ENCODE measurements at places on chromosomes 13 and 19.
A peak's percentile ranks its signal among the peaks of the same experiment; 100 is the strongest.

DNA sequence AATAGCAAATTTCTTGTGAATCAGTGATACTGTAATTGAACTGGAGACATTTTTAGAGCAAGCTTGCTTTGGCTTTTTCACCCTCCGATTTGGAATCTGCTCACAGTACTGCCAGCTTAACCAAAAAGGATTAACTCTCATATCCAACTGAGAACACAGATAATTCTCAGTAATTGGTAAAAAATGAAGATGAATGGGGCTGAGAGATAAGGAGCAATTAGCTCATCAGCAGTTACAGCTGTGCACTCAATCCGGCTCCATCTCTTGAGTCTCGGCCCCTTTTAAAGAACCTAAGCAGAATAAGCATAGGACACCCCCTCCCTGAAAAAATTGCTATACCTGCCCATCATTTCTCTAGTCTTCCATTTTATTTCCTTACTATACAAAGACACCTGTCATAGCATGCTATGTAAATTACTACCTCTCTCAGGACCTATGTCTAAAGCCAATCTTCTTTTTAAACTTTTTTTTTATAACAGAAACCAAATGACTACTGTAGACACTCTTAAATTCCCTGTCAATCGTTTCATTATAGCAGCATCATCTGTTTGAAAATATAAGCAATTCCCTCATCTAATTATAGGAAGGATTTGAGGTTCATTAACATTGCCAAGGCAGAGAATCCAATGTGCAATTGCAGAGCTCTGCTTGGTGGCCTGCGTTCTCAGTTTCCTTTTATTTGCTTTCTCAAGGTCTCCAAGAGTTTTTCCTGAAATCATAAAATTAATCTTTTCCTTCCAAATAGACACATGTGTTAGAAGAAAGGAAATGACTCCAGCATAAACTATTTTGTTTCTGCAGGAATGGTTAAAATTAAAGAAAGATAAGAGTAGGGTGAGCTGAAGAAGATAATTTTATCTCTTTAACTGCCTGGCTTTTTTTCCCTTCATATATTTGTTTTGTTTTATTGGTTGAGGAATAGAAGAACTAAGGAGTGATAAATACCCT lies 242.1 kb downstream of the DACH1 start:
- DNase-seq: no peak

- no peak for DNase-seq
These were observed 21.9 kb downstream of the AP3D1 start for GRCh38 chr19:2129486-2129885.

DNA sequence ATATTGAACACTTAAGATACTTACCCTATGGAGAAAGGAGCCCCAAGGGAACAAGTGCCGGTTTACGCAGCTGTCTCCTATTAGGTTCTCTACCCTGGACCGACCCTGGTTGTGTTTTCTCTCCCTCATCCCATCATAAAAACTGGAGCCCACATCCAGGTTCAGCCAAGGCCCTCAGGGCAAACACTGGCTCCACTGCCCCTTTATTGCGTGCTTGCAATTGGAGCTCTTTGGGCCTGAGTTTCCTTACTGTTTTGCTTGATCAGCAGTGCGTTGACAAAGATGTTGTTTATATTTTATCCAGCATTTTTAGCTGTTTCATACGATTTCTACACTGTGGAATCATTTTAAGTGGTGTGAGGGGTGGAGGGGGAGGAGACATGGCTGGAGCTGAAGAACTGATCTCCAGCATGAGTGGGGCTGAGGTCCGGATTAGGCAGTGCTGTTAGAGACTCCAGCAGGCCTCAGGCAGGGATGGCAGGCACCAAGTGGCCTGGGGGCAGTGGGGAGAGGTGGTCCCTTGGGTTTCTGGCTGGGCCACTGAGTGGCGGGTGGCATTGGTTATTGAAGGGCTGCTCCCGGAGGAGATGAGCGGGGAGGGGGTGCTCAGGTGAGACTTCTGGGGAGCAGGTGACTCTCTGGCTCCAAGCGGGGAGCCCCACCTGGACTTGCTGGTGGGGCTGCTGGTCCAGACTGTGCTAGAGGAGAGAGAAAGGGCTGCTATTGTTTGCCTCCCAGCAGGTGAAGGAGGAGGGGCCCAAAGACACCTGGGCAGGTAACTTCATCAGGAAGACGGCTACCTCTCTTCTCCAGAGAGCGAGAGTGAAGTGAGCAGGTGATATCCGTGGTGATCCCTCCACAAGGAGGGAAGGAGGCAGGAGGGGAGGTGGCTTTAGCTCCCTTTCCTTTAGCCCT lies 62.4 kb upstream of the RNF113B start:
- DNase-seq: no peak

DNA sequence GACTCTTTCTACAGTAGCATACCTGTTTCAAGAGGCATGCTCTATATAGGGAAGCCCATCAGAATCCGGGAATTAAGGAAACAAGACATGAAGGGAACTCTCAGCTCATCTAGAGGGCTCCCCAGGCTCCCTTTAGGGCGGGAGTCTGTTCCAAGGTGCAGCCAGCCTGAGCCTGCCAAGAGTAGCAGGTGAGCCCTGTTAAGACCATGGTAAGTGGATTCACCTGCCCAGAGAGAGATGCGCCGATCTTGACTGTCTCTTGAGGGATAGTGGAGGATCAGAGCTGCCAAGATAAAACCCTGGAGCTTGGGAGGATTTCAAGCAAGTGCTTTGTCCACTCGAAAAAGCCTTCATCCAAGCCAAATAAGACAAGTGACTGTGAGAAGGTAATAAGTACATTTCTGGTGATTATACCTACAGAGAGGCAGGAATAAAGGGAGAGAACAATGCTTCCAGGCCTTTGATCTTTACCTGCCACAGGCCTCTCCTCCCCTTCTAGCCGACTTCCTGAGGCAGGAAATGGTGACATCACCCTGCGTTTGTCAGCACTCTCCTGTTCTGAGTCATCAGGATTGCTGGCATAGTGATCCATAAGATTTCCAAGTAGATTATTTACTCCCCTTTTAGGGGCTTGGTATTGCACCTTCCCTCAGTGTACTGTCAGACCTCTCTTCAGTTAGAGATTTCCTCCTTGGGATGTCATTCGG lies 31.5 kb downstream of the KLF5 start:
- DNase-seq: no peak

DNA sequence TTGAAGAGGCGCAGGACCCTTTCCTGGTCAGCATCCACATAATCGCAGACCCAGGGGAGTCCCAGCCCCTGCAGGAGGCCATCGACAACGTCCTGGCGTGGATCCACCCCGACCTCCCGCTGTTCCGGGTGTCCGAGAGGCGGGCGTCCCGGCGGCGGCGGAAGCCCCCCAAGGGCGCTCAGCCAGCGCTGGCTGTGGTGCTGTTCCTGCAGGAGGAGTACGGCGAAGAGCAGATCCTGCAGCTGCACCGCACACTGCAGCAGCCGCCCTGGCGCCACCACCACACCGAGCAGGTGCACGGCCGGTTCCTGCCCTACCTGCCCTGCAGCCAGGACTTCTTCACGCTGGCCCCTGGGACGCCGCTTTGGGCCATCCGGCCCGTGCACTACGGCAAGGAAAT lies 29.3 kb downstream of the FAM124A start:
- no peak for DNase-seq

DNA sequence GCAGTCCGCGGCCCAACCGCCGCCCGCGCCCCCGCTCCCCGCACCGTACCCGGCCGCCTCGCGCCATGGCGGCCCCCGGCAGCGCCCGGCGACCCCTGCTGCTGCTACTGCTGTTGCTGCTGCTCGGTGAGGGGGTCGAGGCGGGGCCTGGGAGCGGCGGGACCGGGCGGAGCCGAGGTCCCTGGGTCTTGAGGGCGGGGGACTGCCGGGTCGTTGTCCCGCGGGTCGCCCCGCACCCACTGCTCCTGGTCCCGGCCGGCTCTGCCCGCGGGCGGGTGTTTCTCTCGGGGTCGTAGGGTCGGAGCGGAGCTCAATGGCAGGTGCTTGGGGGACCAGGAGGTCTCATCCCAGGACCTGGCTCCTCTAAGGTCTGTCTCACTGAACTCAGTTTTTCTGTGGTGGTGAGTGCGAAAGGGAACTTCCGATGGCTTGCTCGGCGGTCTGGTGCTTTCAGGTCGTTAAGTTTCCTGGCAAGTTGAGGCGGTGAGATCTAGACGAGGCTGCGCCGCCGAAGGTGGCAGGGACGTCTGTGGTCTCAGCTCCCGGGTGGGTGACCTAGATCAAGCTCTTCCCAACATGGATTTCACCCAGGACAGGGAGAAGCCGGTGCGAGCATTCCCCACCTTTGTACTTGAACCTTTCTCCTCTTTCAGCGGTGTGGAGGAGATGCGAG lies 467 bp downstream of the LAMP1 start:
- DNase-seq: peak; percentile 67

- no peak for DNase-seq
These were observed 136.2 kb upstream of the RNF113B start for GRCh38 chr13:98313023-98313921.

- DNase-seq: no peak
These were observed 31.5 kb downstream of the ADPRHL1 start for GRCh38 chr13:113421673-113422270.

DNA sequence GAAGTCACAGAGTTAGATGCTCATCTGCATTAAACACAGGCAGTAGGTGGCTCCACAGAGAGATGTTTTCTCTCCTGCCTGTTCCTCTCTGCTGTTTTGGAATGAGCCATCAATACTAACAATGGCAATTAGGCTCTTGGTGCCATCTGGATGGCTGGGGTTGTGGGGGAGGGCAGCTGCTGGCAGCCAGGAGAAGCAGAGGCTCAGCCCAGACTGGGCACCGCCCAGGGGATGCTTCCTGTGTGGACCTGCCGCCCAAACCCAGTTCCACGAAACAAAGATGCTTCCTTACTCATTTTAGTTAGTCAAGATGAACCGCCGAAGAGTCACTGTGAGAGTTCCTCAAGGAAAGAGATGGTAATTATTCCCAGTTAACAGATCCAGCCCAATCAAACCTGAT lies 50.8 kb upstream of the PCDH8 start:
- DNase-seq: no peak

- DNase-seq: no peak
These were observed 5.2 kb upstream of the ZNF20 start for GRCh38 chr19:12145348-12145747.

GRCh38 chr19:294946-295686 lies 3.9 kb upstream of the PLPP2 start:
- DNase-seq: peak; percentile 38

- DNase-seq: no peak
These were observed 105.9 kb downstream of the AKAP11 start for GRCh38 chr13:42377640-42378382.

DNA sequence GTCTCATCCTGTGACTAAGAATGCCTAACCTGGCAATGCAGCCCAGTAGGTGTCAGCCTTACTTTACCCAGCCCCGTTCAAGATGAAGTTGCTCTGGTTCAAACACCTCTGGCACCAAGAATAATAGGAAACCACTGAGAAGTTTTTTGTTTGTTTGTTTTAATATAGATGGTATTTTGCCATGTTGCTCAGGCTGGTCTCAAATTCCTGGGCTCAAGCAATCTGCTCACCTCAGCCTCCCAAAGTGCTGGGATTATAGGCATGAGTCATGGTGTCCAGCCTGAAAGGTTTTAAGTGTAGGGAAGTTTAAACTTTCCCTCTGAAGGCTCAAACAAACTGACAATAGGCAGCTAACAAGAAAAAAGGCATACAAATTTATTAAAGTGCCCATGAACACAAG lies 51.2 kb upstream of the ABCC4 start:
- DNase-seq: no peak

GRCh38 chr13:48775804-48776203 lies 122.1 kb downstream of the CYSLTR2 start:
- no peak for DNase-seq

GRCh38 chr13:64540468-64540867 lies 2689.7 kb downstream of the PCDH9 start:
- no peak for DNase-seq

DNA sequence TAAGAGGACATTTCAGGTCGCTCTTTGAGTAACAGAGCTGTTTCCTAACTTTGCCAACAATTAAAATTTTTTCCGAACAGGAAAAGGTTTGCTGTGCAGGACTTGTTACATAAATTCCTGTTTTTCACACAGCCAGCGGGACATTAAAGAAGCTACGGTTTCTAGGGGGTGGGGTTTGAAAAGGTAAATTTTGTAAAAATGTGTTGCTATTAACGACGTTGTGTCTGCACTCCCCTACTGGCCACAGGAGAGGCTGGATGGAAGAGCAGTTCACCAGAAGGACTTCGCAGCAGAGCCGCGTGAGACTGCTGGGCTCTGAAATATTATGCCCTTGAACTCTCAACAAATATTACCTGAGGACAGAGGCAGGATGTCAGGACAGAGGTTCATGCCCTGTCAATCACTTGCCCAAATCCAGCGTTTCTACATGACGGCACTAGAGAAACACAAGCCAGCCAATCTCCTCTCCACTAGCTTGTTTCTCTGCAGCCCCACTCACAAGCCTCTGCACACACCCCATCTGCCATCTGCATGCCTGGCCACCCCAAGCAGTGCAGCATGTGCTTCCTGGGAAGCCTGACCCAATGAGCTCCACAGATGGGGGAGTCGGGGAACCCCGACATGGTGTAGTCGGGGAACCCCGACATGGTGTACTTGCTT lies 102.0 kb downstream of the FOXO1 start:
- no peak for DNase-seq

- DNase-seq: no peak
These were observed 20.6 kb downstream of the BRSK1 start for GRCh38 chr19:55304279-55304978.

GRCh38 chr13:93862259-93862658 lies 617.2 kb downstream of the DCT start:
- DNase-seq: no peak

DNA sequence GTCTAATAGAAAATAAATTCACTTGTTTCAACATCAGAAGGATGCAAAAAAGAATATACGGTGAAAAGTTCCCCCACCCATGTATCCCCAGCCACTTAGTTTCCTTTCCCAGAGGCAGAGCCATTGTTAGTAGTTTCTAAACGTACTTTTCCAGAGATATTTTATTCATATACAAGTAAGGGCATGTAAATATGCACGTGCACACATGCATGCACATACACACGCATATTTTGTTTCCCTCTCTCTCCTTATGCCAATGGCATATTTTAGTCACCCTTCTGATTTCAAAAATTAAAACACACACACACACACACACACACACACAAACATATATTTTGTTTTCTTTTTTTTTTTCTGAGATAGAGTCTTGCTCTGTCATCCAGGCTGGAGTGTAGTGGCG lies 147.4 kb downstream of the PDS5B start:
- DNase-seq: no peak

GRCh38 chr13:43081866-43082265 lies 58.5 kb downstream of the DNAJC15 start:
- DNase-seq: no peak

GRCh38 chr13:82565201-82565600 lies 1317.1 kb downstream of the SLITRK1 start:
- DNase-seq: no peak

GRCh38 chr19:21586311-21587116 lies 81.1 kb downstream of the ZNF429 start:
- DNase-seq: no peak

DNA sequence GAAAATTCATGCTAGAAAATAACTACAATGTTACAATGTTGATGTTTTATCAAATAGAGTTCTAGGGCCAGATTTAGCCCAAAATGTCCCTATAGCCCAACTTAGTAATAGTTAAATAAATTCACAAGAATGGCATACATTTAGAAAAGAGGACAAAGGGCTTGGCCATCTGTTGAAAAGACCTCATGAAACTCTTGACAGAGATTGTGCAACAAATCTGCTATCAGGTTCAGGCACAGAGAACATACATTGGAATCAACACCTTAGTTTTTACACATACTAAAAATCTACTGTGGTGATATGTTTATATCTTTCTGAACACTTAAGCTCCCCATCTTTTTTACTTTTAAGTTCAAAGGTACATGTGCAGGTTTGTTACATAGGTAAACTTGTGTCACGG lies 298.3 kb upstream of the DACH1 start:
- no peak for DNase-seq

All from CD8-positive, alpha-beta T cell (primary cell).